ENCODE measurements at places on chromosomes 12 and 14.

GRCh38 chr12:19186722-19187661, 57.5 kb downstream of the PLEKHA5 start:
- DNase-seq = no peak

GRCh38 chr12:4353785-4354208, 25.7 kb downstream of the FGF23 start:
- DNase-seq = peak; percentile 24

DNA sequence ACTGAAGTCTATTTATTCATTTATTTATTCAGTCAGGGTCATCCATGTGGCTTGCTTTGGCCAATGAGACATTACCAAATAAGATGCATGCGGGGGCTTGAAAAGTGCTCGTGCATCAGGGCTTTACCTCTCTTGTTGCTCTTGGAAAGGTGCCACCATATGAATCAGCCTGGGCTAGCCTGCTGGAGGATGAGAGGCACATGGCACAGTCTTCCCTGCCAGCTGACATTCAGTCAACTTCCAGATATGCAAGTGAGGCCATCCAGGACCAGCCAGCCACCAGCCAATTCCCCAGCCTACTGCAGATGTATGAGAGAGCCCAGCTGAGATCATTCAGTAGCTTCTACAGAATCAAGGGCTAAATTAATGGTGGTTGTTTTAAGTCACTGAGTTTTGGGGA, 105.2 kb upstream of the RPH3A start:
- DNase-seq = no peak

DNA sequence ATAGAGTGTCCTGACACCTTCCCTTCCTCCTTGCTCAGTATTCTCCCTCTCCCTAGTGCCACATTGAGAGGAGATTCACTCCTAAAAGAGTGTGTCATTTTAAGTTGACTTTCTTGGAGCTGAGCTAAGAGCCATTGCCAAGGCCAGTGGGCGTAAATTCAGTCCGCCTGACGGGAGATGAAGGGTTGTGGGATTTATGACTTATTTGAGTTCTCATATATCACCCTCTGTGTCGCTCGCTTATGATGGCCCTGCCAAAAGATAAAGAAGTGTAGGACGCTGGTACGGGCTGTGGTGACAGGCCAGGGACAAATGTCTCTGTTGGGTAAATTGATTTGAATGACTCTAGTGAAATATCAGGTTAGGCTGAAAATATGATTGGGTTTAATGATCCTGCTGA, 867.4 kb downstream of the NRXN3 start:
- no peak for DNase-seq

DNA sequence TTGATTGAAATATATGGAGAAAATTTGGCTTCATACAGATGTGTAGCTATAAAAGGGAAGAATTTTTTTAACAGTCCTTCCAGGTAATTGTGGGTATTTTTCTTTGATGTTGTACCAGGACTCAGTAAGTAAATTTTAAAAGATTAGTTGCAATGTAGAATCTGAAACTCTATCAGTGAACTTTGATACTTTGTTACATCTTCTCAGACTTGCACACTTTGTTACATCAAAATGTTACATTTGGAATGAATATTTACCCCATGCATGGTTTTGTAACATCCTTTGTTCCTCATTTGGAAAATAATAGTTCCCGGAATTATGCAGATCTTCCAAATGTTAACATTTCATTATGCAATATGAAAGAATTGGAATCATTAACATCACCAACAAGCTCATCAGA, 13.8 kb downstream of the MTHFD1 start:
- DNase-seq = no peak

- DNase-seq = no peak
Observed at GRCh38 chr12:84689638-84690037, 223.0 kb downstream of the SLC6A15 start.

- no peak for DNase-seq
Observed at GRCh38 chr14:103492156-103492925, 30.3 kb downstream of the CKB start.

DNA sequence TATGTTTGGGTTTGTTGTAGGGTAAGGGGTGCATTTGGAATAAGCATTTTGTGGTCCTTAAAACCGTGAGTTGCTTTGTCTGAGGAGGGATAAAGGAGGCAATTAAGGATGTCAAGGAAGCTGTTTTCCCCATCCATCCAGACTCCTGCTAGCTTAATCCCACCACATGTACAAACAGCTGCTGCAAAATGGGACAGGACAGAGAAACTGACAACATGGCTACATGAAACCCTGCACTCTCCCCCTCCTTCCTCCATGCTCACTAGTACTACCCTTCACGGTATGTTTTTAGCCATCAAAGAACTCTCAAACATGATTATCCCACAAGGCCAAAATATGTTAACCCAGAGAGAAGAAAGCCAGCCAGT, 20.6 kb downstream of the ST8SIA1 start:
- DNase-seq = no peak

Measured in activated CD4-positive, alpha-beta T cell treated with anti-CD3 and anti-CD28 coated beads for 4 hours (primary cell).